Thyroid gland (tissue), 4 donors: ENCODE measurements at places on chromosomes 4 and X. TPM values are rescaled to one million over a fixed set of nuclear protein-coding genes. Genes with fewer than 3 reads are reported as not detected.

Gene TRIM75
- not detected for total RNA-seq

Gene VCX3A
- total RNA-seq: not detected

Gene GRID2
- 0.33 TPM for total RNA-seq

Gene NKX3-2
- 0.29 TPM for total RNA-seq

Gene UGT2A1
- total RNA-seq: not detected

Gene AKAP14
- not detected for total RNA-seq

Gene BMPR1B
- total RNA-seq: 0.81 TPM

Gene TMPRSS11B
- total RNA-seq: not detected

Gene STATH
- total RNA-seq: not detected

Gene DUSP9
- total RNA-seq: not detected

DNA sequence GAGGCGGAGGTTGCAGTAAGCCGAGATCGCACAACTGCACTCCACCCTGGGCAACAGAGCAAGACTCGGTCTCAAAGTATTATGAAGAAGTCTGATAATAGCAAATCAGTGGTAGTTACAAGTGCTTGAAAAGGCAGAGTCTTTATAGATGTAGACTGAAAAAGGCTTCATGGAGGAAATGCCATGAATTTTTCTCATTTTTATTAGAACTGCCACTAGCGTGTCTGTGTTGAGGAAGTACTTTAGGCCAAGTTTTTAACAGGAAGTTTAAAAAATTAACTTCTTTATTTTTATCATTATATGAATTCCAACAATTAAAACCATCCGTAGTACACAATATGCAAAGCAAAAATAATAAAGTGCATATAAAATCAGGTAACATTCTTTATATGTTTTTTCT, 32.8 kb upstream of the IL13RA1 start:
- H3K4me3 ChIP-seq: no peak overlapping the region
- no peaks in the 10 kb centered on the region for H3K27me3 ChIP-seq
- H3K27ac ChIP-seq: no peak overlapping the region
- H3K4me1 ChIP-seq: no peaks in the 10 kb centered on the region

GRCh38 chr4:74056114-74056857, 17.8 kb upstream of the CXCL3 start:
- no peak overlapping the region for H3K27ac ChIP-seq
- H3K4me3 ChIP-seq: no peak overlapping the region
- no peaks in the 10 kb centered on the region for H3K36me3 ChIP-seq
- no peaks in the 10 kb centered on the region for H3K27me3 ChIP-seq
- no peaks in the 10 kb centered on the region for H3K4me1 ChIP-seq

GRCh38 chrX:54288968-54289367, 68.9 kb downstream of the WNK3 start:
- H3K27me3 ChIP-seq: no peaks in the 10 kb centered on the region
- DNase-seq: no peak
- H3K4me1 ChIP-seq: no peaks in the 10 kb centered on the region
- no peaks in the 10 kb centered on the region for H3K36me3 ChIP-seq
- H3K4me3 ChIP-seq: no peak overlapping the region

GRCh38 chr4:99389606-99390005, 37.1 kb upstream of the ADH1C start:
- no peak for DNase-seq
- no peak overlapping the region for H3K4me3 ChIP-seq
- peaks cover 4% of the 10 kb centered on the region for H3K4me1 ChIP-seq

GRCh38 chr4:146507632-146508031, 14.1 kb downstream of the SLC10A7 start:
- no peak overlapping the region for H3K27ac ChIP-seq
- H3K36me3 ChIP-seq: peaks cover 5% of the 10 kb centered on the region
- H3K4me3 ChIP-seq: no peak overlapping the region
- no peaks in the 10 kb centered on the region for H3K27me3 ChIP-seq
- no peaks in the 10 kb centered on the region for H3K4me1 ChIP-seq

GRCh38 chr4:94014484-94015136, 186.1 kb downstream of the ATOH1 start:
- no peaks in the 10 kb centered on the region for H3K4me1 ChIP-seq
- DNase-seq: no peak
- no peaks in the 10 kb centered on the region for H3K27me3 ChIP-seq

DNA sequence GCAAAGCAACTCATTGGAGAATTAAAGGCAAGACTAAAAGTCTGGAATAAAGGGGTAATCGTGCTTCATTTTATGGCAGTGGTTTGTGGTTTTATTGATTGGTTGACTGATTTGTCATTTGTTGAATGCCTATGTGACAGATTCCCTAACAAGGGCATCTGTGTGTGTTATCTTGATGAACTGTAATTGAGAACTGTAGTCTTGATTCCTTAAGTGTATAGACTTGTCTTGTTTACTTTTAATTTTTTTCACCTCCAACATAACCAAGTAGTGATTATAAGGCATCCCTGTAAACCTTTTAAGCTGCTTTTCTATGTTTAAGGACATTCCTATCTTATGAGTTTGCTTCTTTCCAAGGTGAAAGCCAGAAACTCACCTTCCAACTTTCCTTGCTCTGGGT, 216.0 kb upstream of the TAPT1 start:
- H3K4me3 ChIP-seq: no peak overlapping the region
- DNase-seq: no peak
- H3K27ac ChIP-seq: no peak overlapping the region
- H3K36me3 ChIP-seq: no peaks in the 10 kb centered on the region
- H3K27me3 ChIP-seq: no peaks in the 10 kb centered on the region

GRCh38 chr4:105651884-105652283, 56.6 kb downstream of the INTS12 start:
- DNase-seq: no peak
- no peaks in the 10 kb centered on the region for H3K36me3 ChIP-seq
- no peak overlapping the region for H3K4me3 ChIP-seq
- no peaks in the 10 kb centered on the region for H3K27me3 ChIP-seq
- no peak overlapping the region for H3K27ac ChIP-seq

DNA sequence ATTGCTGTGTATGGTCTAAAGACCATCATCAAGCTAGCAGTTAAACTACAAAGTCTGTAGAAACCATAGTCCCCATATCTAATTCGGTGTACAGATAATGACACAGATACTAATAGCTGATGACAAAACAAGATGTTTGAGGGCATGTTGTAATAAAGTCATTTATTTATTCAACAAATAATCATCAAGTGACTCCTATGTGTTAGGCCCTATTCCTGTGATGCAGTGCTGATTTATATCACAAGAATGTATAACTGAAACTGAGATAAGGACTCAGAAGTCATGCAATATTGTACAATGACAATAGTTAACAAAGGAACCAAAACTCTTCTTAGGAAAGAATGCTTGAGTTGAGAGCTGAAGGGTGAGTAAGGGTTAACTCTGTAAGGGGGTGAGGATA, 315.0 kb upstream of the NR3C2 start:
- no peaks in the 10 kb centered on the region for H3K36me3 ChIP-seq
- H3K27me3 ChIP-seq: no peaks in the 10 kb centered on the region
- DNase-seq: no peak
- no peak overlapping the region for H3K4me3 ChIP-seq

DNA sequence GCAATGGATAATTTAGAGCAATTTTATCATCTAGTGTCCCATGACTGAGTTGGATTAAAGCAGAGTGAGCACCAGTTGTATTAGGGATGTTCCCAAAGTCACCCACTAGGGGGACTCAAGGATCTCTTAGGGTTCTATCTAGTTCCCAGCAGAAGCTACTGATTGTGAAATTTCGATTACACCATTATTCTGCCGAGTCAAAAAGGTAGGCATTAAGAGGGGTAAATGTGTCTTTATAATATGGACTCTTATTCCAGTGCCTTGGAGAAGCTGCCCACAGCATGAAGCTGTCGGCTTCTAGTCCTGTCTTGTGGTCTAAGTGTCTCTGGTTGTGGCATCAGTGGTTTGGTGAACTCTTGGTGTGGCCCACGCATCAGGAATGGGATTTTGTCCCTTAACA, 53.3 kb downstream of the RGS12 start:
- DNase-seq: peak; percentile 44
- H3K27me3 ChIP-seq: no peaks in the 10 kb centered on the region
- no peak overlapping the region for H3K27ac ChIP-seq
- no peaks in the 10 kb centered on the region for H3K36me3 ChIP-seq

DNA sequence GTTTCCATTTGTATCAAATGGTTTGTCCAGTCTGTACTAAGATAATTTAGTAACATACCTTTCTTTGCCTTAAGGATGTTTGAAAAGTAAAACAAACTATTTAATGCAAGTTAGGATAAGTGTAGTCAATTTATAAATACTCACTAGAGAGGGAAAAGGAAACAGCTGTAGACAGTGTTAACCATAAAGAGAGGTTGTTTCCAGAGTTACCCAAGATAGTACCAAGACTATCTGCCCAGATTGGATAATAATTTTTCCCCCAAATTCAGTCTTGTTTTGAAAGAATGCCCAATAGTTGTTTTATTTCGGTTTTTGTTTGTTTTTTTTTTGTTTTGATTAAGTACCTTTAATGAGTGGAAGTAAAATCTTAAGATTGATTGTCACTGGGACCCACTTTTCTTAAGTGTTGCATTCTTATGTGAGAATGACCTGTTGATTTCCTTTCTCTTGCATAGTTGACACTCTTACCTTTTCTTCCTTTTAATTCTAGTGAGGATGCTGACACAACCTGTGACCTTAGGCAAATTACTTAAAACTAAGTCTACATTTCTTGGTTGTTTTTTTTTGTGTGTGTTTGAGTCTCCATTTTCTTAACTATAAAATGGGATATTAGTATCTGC, 12.8 kb downstream of the AFF1 start:
- H3K27me3 ChIP-seq: no peaks in the 10 kb centered on the region
- no peak overlapping the region for H3K4me3 ChIP-seq
- no peak for DNase-seq
- H3K36me3 ChIP-seq: no peaks in the 10 kb centered on the region
- peaks cover 37% of the 10 kb centered on the region for H3K4me1 ChIP-seq

GRCh38 chr4:75878246-75878756, 24.0 kb downstream of the PPEF2 start:
- no peaks in the 10 kb centered on the region for H3K36me3 ChIP-seq
- no peaks in the 10 kb centered on the region for H3K27me3 ChIP-seq
- DNase-seq: no peak
- no peaks in the 10 kb centered on the region for H3K4me1 ChIP-seq
- H3K27ac ChIP-seq: no peak overlapping the region

DNA sequence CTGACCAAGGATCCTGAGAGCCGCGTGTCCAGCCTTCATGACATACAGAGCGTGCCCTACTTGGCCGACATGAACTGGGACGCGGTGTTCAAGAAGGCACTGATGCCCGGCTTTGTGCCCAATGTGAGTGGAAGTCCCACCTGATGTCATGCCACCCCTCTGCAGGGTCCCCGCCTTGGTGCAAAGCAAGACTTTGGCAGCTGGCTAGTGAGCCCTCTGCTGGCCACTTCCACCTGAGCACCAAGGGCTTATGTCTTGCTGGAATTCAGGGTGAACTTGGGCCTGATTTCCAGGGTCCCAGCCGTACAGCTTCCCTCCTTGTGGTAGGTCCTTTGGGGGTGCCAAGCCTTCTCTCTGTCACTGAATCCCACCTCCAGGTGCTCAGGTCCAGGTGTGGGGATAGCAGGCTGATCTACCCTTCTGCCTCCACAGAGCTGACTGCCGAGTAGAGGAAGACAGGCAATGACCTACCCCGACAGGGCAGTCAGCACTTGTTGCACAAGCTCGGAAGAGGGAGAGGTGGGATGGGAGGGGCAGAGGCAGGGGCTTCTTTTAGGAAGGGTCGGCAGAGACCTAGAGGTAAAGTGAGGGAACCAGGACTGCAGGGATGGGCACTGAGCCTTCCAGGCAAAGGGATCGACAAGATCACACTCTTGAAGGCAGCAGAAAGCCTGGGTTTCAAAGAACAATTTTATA, 248.1 kb downstream of the EVC2 start:
- H3K27me3 ChIP-seq: no peaks in the 10 kb centered on the region
- no peaks in the 10 kb centered on the region for H3K4me1 ChIP-seq
- no peak overlapping the region for H3K27ac ChIP-seq
- DNase-seq: no peak
- no peak overlapping the region for H3K4me3 ChIP-seq
- H3K36me3 ChIP-seq: no peaks in the 10 kb centered on the region

DNA sequence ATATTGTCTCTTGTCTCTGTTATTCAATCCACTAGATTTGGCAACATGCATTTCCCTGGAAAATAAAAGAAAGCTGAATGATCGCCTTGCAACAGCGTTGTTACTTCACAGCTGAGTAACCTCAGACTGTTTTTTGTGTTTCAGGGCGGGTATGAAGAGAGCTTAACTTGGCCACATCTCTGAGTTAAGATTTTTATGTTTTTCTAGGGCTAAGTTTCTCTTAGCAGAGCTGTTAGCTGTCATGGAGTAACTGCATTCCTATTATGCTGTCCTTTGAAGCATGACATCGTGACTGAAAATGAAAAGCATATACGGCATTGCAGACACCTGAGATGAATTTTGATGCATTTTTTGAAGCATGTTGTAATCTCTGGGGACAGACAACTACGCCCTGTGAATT, 1798.9 kb downstream of the PCDH7 start:
- no peak overlapping the region for H3K4me3 ChIP-seq
- peak; percentile 18 for DNase-seq
- H3K36me3 ChIP-seq: no peaks in the 10 kb centered on the region
- no peaks in the 10 kb centered on the region for H3K4me1 ChIP-seq

GRCh38 chrX:11724122-11725017, 33.7 kb upstream of the MSL3 start:
- H3K27me3 ChIP-seq: no peaks in the 10 kb centered on the region
- peak; percentile 2 for DNase-seq
- no peaks in the 10 kb centered on the region for H3K36me3 ChIP-seq
- H3K4me3 ChIP-seq: no peak overlapping the region
- no peak overlapping the region for H3K27ac ChIP-seq

- no peaks in the 10 kb centered on the region for H3K4me1 ChIP-seq
- no peaks in the 10 kb centered on the region for H3K36me3 ChIP-seq
- DNase-seq: no peak
- no peak overlapping the region for H3K27ac ChIP-seq
- no peaks in the 10 kb centered on the region for H3K27me3 ChIP-seq
Observed at GRCh38 chrX:150731795-150732194, 38.6 kb downstream of the MTMR1 start.

GRCh38 chrX:38103857-38104812, 97.8 kb downstream of the SYTL5 start:
- no peaks in the 10 kb centered on the region for H3K27me3 ChIP-seq
- H3K4me1 ChIP-seq: no peaks in the 10 kb centered on the region
